ENCODE measurements at places on chromosomes 2 and 18. TPM values are rescaled to one million over a fixed set of nuclear protein-coding genes. Genes with fewer than 3 reads are reported as not detected.
A peak's percentile ranks its signal among the peaks of the same experiment; 100 is the strongest.

- DNase-seq: no peak
These were observed 106.0 kb downstream of the COPS8 start for GRCh38 chr2:237191714-237192081.

C2orf78 gene
- total RNA-seq: not detected

NDC80 gene
- 82.0 TPM for total RNA-seq

DNA sequence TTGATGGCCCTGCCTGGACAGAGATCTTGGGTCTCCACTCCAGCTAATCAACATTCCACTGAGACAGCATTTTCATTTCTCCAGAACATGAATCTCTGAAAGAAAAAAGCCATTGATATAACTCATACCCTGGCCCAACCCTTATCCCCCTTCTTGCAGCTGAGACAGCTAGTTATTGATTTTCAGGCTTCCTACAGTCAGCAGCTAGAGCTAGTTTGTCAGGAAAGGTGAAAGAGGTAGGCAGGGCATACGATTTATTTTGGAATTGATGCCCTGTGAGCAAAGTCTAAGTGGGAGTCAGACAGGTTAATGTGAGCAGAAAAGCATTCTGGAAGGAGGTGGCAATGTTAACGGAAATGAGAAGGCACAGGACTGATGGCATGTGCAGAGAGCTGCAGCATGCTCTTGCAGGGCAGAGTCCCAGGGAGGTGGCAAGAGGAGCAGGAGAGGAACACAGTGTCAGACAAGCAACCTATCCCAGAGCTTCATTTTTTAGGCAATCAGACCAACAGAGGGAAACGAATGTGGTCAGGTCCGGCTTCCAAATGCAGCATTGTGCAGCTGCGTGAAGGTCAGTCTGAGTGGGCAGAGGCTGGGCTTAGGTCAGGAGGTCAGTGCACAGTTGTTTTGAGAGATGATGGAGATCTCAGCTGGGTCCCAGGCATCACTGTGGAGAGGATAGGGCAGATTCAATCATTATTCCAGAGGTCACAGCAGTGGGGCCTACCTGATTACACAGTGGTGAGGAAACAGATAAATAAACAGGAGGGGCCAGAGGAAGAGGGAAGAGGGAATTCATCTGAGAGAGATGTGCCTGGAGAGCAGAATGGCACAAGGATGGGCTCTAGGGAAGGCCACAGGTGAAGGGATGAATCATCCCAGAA, 134.8 kb downstream of the CMPK2 start:
- DNase-seq: no peak

CPLX4 gene
- total RNA-seq: not detected

SCN3A gene
- 0.24 TPM for total RNA-seq

CAPN10 gene
- 43.7 TPM for total RNA-seq

DNA sequence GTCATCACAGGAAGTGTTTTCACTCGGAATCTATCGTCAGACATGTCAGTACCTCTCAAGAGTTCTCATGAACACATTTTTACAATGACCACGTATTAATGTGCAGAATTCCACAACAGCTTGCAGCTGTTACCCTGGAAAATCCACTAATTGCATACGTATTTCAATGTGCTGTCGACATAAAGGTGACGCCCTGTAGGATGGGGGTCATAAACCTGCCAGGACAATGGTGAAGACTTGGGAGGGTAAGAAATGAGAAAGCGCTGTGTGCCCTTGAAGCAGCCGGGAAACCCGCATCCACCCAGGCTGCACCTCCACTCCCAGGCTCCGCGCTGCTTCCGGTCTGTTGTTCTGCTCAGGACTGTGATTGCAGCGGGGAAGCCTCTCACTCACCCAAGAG, 14.0 kb downstream of the TMEM18 start:
- DNase-seq: no peak

- no peak for DNase-seq
These were observed 71.4 kb upstream of the ITGB6 start for GRCh38 chr2:160271171-160272086.

- DNase-seq: peak; percentile 8
These were observed 5.9 kb upstream of the ATP5MC3 start for GRCh38 chr2:175187378-175187777.

PTPRM gene
- 21.3 TPM for total RNA-seq

AKAIN1 gene
- total RNA-seq: not detected

- no peak for DNase-seq
These were observed 10.9 kb downstream of the ITM2C start for GRCh38 chr2:230875347-230876315.

GRCh38 chr2:226694149-226694548, 105.5 kb downstream of the IRS1 start:
- no peak for DNase-seq

SRD5A2 gene
- total RNA-seq: not detected

TUBA3E gene
- not detected for total RNA-seq

DNA sequence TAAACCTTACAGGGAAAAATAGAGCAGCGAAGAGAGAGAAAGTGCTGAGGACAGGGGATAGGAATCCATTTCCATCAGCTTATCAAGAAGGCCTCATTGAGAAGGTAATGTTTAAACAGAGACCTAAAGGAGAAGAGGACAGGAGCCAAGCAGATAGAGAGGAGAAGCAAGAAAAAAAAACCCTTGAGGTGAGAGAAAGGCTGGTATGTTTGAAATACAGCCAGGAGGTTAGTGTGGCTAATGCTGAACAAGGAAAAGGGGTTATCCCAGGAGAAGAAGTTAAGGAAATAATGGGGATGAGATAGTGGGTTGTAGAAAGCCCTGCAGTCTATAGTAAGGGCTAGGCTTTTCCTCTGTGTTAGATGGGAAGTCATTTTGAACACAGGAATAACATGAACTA, 90.8 kb downstream of the GRB14 start:
- no peak for DNase-seq

GRCh38 chr2:104078431-104079157, 775.3 kb upstream of the POU3F3 start:
- no peak for DNase-seq

GRCh38 chr18:9248661-9249060, 85.9 kb upstream of the TWSG1 start:
- no peak for DNase-seq

- DNase-seq: no peak
These were observed 322.4 kb downstream of the ADCYAP1 start for GRCh38 chr18:1227025-1227424.

EGR4 gene
- 1.6 TPM for total RNA-seq

All from activated T-cell treated with anti-CD3 and anti-CD28 coated beads, Interleukin-2, amount 50 U/mL, for 72 hours (primary cell).